ENCODE measurements at places on chromosomes 11 and 22. TPM values are rescaled to one million over a fixed set of nuclear protein-coding genes. Genes with fewer than 3 reads are reported as not detected.

CCDC87 gene
- total RNA-seq, result not detected

HTATIP2 gene
- total RNA-seq, result 2.6 TPM

RAB3IL1 gene
- 2.8 TPM for total RNA-seq

HBB gene
- not detected for total RNA-seq

MYRF gene
- total RNA-seq, result 1.9 TPM

GGT5 gene
- total RNA-seq, result not detected

OR51A2 gene
- total RNA-seq, result not detected

TMPRSS5 gene
- not detected for total RNA-seq

C11orf52 gene
- not detected for total RNA-seq

SCT gene
- total RNA-seq, result not detected

TEAD1 gene
- total RNA-seq, result 17.5 TPM

Measured in MG63 (cell line).